Activated B cell treated with CpG ODN at 0.5 μM for 24 hours (primary cell): ENCODE measurements at places on chromosomes 3 and 15.
A peak's percentile ranks its signal among the peaks of the same experiment; 100 is the strongest.

DNA sequence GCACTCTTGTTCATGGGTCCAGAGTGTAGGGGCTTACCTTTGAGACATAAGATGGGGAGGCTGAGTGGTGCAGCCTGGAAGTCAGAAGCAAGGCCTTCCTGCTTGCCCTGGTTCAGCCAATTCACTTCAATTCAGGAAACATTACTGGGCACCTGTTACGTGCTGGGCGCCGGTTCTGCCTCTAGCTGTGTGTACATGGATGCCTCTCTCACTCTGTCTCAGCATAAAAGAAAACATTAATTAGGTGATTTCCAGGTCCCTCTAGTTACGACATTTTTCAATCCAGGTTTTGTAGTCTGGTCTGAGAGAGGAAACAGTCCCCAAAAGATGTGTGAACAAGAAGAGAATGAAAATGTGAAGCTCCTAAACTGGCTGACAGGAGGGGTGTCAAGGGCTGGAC lies 1.2 kb downstream of the RTP1 start:
- no peak for DNase-seq

DNA sequence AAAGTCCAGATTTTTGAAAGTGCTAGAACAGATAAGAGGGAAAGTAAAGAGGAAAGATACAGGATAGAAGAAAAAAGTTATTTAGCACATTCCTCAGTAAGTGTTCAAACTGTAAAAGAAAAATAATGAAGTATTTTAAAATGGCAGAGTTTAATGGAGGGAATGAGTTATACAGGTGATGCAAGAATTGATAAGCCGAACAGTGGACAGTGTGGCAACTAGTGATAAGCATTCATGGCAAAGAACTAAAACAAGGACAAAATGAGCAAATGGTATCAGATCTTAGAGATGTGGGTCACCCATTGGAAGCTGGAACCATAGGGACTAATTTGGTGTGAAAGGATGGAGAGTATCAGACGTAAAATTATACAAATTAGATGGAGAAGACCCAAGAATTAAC lies 622.9 kb upstream of the SGO1 start:
- no peak for DNase-seq

GRCh38 chr3:195609229-195609628 lies 25.5 kb upstream of the APOD start:
- DNase-seq = no peak

GRCh38 chr15:36594556-36595090 lies 15.2 kb downstream of the CDIN1 start:
- no peak for DNase-seq

- DNase-seq = no peak
Measured at GRCh38 chr3:144032531-144033239, 61.1 kb downstream of the DIPK2A start.

- DNase-seq = no peak
Measured at GRCh38 chr3:36832406-36832805, 68.1 kb upstream of the DCLK3 start.

DNA sequence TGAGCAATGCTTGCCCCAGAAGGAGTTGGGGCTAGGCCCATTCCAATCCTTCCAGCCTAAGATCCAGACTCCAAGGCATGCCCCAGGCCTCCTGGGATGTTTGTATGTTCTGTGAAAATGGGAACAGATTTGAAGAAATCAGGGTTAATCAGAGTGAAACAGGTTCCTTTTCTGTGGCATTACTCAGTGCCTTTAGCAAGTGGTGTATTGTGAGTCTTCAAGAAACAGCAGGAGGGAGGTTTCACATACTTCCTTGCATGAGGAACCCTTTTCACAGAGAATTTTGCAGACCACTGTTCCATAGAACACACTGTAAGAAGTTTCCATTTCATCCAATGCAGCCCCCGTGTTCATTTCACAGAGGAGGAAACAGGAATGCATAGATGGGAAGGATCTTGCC lies 8.4 kb upstream of the CDC25A start:
- DNase-seq = no peak

DNA sequence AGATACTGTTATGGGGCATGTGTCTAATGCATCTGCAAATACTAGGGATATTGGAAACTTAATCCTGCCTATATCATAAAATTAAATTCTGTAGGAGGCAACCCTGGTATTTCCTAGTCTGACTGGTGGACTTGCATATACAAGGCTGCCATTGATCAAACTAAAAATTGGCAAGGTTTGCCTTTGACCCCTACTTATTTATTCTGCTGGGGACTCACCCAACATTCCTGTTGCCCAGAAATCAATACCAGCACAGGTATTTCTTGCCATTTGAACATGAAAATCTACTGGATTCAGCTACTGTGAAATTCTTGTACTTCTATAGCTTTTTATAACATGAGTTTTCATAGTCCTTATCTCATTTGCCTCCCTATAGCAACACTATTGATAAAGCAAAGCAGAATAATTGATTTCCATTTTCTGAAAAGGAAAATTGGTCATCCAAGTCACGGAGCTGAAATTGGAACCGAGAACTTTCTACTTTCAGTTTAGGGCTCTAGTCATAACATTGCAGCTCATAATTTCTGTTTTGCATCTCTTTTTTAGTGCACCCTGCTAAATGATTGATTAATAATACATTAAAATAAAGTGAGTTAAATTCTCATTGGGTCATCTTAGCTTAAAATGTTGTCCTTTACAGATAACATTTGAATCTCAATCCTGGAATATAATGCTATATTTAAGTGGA lies 365.2 kb downstream of the MFSD1 start:
- no peak for DNase-seq

- no peak for DNase-seq
Measured at GRCh38 chr3:29263476-29263875, 17.4 kb upstream of the RBMS3 start.

DNA sequence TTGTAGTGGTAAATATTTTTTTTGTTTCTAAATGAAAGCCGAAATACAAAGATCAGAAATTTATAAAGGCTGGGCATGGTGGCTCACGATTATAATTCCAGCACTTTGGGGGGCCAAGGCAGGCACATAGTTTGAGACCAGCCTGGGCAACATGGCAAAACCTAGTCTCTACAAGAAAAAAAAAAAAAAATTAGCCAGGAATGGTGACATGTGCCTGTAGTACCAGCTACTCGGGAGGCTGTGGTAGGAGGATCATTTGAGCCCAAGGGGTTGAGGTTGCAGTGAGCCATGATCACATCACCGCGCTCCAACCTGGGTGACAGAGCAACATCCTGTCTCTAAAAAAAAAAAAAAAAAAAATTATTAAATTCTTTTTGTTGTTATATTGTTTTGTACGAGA lies 6.9 kb downstream of the DENND4A start:
- DNase-seq = no peak

DNA sequence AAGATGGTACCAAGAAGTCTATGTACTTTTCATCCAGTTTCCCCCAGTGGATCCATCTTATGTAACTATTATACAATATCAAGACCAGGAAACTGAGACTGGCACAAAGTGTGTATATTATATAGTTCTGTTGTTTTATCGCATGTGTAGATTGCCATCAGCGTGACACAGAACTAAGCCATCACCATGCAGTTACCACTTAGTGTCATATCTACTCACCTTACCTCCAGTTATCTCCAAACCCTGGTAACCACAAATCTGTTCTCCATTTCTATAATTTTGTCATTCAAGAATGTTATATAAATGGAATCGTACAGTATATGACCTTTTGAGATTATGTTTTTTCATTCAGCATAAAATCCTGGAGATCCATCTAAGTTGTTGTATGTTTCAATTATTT lies 23.1 kb downstream of the IFT122 start:
- DNase-seq = no peak

DNA sequence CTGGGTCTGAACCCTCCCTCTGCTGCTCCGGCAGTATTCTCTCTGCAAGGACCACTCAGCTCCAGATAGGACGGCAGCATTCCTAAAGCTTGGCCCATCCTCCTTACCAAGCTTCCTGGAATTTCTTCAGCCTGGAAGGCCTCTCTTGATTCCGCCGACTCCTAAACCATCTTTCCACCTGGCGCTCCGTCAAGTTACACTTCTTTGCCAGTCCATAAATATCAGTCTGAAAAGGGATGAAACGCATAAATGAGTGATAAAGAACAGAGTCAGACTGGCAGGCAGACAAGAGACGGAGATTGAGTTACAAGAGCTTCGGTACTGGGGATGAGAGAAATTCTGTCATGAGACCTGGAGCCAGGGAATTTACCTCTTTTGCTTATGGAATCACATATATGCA lies 44.3 kb downstream of the CERS3 start:
- no peak for DNase-seq

DNA sequence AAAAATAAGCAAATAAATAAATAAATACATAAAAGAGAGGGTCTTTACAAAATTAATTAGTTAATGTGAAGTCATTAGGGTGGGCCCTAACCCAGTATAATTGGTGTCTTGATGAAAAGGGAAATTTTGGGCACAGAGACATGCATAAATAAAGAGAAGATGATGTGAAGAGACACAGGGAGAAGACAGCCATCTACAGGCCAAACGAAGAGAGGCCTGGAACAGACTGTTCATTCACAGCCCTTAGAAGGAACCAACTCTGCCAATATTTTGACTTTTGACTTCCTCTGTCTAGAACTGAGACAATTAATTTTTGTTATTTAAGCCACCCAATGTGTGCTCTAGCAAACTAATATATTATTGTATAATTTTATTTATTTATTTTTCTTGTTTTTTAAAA lies 29.6 kb upstream of the SELENOK start:
- no peak for DNase-seq

GRCh38 chr3:128398586-128398985 lies 68.1 kb downstream of the DNAJB8 start:
- DNase-seq = no peak

GRCh38 chr3:116035429-116035828 lies 409.9 kb downstream of the LSAMP start:
- no peak for DNase-seq

- no peak for DNase-seq
Measured at GRCh38 chr3:146020969-146021368, 140.0 kb downstream of the PLOD2 start.

GRCh38 chr15:58410353-58410752 lies 21.4 kb upstream of the LIPC start:
- no peak for DNase-seq

DNA sequence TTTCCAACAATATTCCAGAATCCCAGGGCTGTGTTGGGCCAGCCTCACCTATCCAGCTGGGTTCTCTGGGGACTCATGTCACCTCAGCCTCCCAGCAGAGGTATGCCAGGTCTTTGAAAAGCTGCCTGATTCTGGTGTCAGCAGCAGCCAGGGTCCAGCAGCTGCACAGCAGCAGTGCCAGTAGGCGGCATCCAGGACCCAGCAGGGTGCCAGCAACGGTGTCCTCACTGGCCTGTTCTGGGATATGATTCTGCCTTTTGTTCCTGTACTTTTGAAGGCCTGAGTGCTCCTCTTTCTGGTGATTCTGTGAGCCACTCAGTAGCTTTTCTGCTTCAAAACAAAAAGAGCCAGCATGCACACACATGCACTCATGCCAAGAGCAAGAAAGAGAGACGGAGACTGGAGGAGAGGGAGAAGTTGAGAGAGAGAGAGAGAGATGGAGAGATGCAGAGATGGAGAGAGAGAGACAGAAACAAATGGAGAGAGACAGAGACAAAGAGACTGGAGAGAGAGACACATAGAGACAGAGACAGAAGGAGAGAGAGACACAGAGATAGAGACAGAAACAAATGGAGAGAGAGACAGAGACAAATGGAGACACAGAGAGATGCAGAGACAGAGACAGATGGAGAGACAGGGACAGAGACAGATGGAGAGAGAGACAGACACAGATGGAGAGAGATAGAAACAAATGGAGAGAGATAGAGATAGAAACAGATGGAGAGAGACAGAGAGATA lies 205.7 kb downstream of the UACA start:
- no peak for DNase-seq

DNA sequence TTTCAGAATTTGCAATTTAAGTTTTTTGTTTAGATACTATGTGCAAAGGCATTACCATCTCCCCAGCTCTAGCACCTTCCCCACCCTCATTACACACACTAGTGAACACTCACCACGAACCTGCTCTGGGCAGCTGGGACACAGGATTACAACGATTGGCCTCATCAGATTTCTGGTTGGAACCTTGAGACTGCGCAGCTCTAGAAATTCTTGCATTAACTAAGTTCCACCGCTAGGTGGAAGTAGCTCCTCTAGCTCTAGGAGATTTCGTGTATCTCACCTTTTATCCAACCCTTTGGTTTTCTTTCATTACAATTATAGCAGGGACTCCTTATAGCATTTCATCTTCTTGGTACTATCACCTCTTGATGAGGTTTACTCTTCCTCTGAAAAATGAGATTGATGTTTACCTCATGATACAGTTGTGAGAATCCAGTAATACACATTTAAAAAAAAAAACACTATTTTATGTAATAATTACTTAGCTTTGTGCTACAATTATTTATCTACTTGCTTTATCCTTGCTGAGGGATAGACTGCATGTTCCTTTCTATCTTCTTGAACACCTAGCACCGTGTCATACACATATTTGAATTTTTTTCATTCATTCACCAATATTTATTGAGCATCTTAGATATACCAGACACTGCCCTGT lies 28.7 kb upstream of the PLOD2 start:
- DNase-seq = no peak

DNA sequence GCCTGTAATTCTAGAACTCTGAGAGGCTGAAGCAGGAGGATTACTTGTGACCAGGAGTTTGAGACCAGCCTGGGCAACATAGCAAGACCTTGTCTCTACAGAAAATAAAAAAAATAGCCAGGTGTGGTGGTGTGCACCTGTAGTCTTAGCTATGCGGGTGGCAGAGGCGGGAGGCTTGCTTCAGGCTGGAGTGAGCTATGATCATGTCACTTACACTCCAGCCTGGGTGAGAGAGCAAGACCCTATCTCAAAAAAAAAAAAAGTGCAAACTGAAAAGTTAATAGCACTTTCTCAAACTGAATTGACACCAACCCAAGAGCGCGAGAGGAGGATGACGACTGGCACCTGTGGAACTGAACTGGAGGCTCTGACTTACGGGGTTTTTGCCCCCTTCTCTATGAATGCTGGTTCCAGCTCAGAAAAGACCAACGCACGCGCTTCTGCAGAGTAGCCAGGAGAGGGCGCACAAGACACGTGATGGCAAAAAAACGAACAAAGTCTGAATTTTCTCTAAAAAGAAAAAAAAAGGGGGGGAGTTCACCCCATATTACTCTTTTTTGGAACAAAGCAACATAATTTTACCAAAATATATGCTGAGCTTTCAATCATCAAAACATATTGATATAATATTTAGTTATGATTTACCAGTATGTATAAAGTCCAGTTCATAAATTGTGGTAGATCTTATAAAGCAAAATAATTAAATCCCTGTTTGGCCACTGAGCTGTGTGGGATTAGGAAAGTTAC lies 23.7 kb downstream of the CFAP92 start:
- DNase-seq = peak; percentile 28

- DNase-seq = no peak
Measured at GRCh38 chr3:131723343-131723742, 220.6 kb upstream of the MRPL3 start.

GRCh38 chr3:195080571-195081151 lies 190.3 kb downstream of the XXYLT1 start:
- no peak for DNase-seq

GRCh38 chr3:193872265-193872753 lies 263.6 kb upstream of the HES1 start:
- no peak for DNase-seq

- DNase-seq = no peak
Measured at GRCh38 chr15:58898150-58898680, 35.3 kb downstream of the SLTM start.
